ENCODE measurements at places on chromosomes 16 and 17. TPM values are rescaled to one million over a fixed set of nuclear protein-coding genes. Genes with fewer than 3 reads are reported as not detected.

KRT28 gene
- not detected for polyA plus RNA-seq

MMP2 gene
- polyA plus RNA-seq = 574 TPM

KRTAP4-6 gene
- polyA plus RNA-seq = not detected

LYZL6 gene
- not detected for polyA plus RNA-seq

DOC2A gene
- polyA plus RNA-seq = 0.50 TPM

GP2 gene
- polyA plus RNA-seq = not detected

PIRT gene
- polyA plus RNA-seq = not detected

AANAT gene
- polyA plus RNA-seq = 0.19 TPM

MYL4 gene
- 0.20 TPM for polyA plus RNA-seq

PLEKHH3 gene
- polyA plus RNA-seq = 10.5 TPM

CDH3 gene
- not detected for polyA plus RNA-seq

TBC1D26 gene
- 0.04 TPM for polyA plus RNA-seq

RRAD gene
- 2.1 TPM for polyA plus RNA-seq

CCL1 gene
- not detected for polyA plus RNA-seq

MMP15 gene
- 0.69 TPM for polyA plus RNA-seq
